Stimulated activated CD4-positive, alpha-beta T cell treated with anti-CD3 and anti-CD28 coated beads, Interleukin-4, amount 100 ng/mL, for 4 hours (primary cell): ENCODE measurements at places on chromosomes 3 and 15.

DNA sequence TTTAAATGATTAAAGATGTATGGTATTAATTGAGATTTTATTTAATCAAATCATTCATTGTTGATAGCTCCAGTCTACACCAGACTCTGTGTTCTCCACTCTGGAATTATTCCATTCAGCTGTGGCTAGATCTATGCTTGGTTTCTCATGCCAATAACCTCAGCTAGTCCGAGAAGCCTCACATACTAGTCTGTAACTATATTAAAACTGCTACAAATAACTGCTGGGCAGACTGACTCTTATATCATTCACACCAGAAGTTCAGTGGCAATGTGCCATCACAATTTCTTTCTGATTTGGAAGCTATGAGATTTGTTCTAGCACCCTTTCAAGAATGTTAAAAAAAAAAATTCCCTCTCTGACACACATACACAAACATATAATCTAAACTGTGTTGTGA, 947.3 kb downstream of the ROBO1 start:
- DNase-seq = no peak

GRCh38 chr3:158456114-158456513, 114.9 kb upstream of the MLF1 start:
- DNase-seq = no peak

- DNase-seq = no peak
Observed at GRCh38 chr3:119357190-119357589, 63.0 kb downstream of the ARHGAP31 start.

GRCh38 chr3:50128001-50128400, 27.1 kb upstream of the SEMA3F start:
- no peak for DNase-seq

- no peak for DNase-seq
Observed at GRCh38 chr3:7847021-7847420, 654.6 kb upstream of the LMCD1 start.

- no peak for DNase-seq
Observed at GRCh38 chr3:141904203-141904602, 27.8 kb downstream of the ATP1B3 start.

DNA sequence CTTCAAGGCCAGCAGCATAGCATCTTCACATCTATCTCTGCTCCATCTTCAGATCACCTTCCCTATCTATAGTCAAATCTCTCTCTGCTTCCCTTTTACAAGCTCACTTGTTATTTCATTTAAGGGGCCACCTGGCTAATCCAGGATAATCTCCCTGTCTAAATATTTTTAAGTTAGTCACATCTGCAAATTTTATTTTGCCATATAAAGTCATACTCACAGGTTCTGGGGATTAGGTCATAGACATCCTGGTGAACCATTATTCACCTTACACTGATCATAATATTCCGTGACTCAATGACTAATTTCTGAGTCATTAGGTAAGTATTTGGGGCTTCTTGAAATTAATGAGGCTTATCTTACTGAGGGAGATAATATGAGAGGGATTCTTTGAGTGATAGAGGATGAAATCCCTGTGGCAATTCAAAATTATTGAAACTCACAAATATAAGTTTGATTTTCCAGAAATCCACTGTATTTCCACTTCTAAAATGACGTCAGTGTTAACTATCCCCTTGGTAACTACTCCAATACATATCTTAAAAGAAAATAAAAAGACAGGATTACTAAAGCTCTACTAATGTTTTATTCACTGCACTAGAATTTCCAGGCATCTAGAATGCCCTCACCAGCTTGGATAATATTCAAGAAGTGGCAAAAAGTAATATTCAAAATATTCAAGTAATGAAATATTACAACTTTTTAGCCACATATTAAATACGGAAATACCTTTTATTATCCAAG, 93.7 kb upstream of the RBMS3 start:
- no peak for DNase-seq

GRCh38 chr3:58183891-58184290, 26.9 kb downstream of the DNASE1L3 start:
- DNase-seq = no peak

DNA sequence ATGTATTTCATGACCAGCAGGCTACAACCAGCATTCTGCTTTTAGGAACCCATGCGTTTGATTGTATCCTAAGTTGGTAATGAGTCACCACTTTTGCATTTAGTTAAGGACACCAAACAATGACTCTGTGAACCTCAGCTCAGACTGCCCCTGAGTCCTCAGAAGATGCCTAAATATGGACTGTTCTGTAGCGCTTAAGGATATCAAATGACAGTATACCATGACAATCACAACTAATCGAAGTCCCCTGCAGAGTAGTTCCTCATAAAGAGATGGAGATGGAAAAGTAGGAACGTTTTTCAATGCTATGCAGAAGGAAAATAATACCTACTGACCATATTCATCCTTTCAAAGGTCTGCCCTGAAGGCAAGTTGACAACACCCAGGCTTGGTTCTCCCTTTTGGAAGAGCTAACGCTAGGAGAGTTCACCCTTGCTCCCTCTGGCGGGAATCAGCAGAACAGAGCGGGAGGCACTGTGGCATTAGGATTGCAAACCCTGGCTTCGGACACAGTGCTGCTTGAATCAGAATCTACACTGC, 508.6 kb downstream of the FHIT start:
- DNase-seq = no peak

DNA sequence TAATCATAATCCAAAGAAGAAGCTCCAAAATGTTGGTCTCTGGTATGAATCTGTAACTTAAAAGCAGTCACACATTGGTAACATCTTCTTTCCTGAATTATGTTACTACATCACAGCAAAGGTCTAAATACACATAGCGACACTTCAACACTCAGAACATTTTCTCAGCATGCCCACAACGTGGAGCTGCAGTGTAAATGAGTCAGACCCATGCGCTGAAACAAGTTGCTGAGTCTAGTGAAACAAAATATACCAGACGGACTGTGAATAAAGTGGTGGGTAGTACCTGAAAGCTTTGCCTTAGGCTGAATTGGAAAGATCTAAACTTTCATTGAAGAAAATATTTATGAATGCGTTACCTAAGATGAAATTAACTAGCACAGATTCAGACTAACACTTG, 33.2 kb upstream of the GOLGA8B start:
- no peak for DNase-seq

DNA sequence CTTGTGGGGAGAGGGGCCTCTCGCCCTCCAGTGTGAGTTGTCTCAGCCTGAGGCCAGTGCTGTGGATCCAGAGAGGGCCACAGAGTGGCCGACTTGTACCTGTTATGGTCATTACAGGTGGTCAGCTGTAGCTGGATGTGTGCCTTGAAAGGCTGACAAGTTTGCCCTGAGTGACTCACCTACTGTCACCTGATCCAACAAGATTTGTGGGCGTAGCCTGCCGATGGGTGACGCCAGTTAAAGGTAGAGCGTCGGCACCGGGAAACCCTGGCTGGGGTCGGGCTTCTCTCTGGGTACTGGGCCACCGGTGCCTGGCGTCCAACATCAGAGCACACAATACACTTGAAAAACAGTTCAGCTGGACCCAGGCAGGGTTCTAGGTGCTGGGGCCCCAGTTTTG, 2.8 kb upstream of the ISG20 start:
- DNase-seq = peak; percentile 32

GRCh38 chr3:14064910-14065309, 59.8 kb downstream of the CHCHD4 start:
- DNase-seq = no peak

DNA sequence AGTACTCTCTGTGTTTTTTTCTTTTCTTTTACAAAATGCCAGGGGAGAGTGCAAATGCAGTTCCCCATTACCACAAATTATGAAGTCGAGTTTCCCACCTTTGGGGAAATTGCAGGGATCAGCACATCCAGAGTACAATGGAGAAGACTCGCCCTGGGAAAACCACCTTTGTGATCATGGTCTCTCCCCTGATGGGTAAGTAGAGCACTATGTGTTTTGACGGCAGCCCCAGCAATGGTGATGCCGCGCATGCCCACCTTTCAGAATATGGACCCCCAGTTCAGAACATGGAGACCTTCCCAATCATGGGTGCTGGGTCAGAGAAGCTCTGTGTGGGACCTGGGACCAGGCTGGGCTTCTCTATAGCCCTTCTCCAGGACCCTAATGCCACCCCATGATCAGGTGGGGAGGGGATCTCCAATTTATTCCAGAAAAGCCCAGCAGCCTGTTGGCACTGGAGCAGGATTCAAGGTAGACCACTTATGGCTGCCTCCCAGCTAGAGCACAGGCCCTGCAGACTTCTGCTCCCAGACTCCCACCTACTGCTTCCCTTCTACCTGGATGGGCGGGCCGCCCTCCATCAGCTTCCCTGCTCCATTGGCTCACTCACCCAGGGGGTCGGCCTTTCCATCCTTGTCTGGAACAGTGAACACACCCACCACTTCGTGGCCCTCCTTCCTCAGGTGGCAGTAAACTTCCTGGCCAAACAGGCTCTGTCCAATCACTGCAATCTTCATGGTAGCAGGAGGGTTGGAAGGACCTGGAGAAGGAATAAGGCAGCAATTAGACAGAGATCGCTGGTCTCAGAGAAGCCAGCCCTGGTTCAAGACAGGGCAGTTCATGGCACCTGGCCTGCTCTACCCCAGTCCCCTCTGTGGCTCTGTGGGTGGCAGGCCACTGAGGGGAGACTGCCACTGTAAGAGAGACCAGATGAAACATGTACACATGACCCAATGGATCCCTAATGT, 19.9 kb downstream of the ALDH1L1 start:
- no peak for DNase-seq

DNA sequence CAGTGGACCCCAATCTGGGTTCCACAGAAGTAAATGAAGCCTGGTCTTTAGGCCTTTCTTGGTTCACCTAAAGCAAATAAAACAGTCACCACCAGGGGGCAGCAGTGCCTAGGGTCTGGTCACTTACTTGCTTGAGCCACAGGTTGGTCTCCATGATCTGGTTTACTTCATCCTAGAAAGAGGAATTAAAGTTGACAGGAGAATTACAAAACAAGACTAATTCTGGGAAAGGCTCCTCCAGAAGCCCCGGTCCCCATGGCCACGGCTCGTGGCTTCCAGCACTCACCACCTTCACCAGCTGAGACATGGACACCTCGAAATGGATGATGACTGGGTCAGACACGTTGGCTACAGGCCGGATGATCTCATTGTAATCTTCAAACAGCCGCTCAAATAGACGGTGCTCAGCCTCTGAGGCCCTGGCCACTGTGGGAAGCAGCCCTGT, 2.3 kb downstream of the CHRNA3 start:
- DNase-seq = peak; percentile 65

DNA sequence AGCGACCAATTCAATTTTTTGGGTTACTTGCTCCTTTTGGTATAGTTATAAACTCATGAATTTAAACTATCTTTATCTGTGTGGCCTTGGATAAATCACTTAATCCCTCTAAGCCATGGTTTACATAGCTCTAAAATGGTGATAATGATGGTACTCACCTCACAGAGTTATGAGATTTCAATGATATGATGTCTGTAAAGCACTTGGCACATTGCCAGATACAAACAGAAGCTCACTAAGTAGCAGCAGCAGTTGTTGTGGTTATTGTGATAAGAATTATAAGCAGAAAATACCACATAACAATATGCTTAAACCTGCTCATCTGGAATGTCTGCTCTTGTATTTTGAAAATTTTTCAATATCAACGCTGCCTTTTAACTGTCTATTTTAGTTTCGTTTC, 185.1 kb upstream of the SNTN start:
- DNase-seq = no peak

GRCh38 chr15:34773013-34773412, 18.2 kb upstream of the GJD2 start:
- DNase-seq = no peak

DNA sequence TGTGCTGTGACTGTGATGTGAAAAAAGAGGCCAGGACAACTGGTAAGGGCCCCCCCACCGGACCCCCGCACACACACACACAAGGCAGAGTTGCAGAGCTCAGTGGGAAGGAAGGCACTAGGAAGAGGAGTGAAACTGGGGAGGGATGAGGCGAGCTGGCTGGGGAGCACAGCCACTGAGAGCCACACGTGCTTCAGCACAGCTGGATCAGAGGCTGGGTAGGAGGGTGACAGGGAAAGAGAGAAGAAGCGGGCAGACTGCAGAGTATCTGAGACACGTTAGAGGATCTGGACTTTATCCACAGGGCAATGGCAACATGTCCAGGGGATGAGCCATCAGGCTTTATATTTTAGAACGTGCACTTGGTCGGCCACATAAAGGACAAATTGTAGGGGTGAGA, 38.0 kb upstream of the TKT start:
- no peak for DNase-seq

DNA sequence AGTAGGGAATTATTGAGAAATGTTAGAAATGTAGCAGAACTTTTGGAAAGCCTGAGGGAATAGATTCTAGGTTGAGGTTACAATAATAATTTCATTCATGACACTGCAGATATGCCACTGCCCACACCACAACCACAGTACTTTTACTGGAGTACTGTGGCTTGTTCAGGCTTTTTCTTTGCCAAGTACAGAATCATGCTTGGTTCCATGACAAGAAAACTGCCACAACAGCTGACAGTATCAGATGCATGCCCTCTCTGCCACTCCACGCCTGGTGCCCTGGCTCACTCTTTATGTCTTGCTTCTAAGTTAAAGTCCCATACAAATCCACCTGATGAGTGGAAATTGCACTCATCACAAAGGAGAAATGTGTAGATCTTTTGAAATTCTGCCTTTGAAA, 398.6 kb downstream of the ZIC1 start:
- DNase-seq = no peak

DNA sequence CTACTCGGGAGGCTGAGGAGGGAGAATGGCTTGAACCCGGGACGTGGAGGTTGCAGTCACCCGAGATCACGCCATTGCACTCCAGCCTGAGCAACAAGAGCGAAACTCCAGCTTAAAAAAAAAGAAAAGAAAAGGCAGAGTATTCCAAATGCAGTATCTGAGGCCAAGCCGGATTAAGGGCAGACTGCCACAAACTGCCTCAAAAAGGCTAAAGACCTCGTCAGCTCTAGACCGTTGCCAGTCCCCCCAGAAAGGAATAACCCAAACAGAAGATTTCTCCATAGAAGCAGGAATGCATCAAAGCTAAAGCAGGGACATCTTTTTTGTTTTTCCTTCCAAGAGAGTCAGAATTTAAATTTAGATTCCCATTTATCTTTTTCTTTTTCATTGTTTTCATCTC, 72.9 kb downstream of the TM4SF4 start:
- no peak for DNase-seq

- no peak for DNase-seq
Observed at GRCh38 chr3:127406309-127407025, 118.6 kb upstream of the PRR20G start.

DNA sequence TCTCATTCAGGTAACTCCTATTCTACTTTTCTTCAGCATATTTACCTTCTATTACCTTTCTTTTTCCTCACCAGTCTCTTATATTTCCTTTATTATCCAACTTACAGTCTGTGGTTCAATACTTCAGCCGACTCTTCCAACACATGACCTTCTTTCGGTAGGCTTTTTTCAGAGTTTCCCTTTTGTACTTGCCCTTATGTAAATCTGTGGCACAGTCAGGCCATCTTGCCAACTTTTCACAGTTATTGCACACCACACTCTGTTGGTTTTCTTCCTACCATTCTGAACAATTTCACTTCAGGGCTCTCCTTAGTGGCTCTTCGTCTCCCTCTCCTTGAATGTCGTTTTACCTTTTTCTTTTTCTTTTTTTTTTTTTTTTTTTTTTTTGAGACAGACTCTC, 427.8 kb downstream of the LPP start:
- no peak for DNase-seq

- DNase-seq = no peak
Observed at GRCh38 chr3:14602804-14603644, 48.5 kb upstream of the CCDC174 start.
